ENCODE measurements at places on chromosomes 3 and 15.

- no peak for DNase-seq
These were observed 92.6 kb upstream of the PLSCR4 start for GRCh38 chr3:146343551-146343950.

GRCh38 chr3:112699436-112699978 lies 58.6 kb upstream of the CCDC80 start:
- DNase-seq: no peak

- no peak for DNase-seq
These were observed 302.8 kb downstream of the FHIT start for GRCh38 chr3:60948488-60948887.

DNA sequence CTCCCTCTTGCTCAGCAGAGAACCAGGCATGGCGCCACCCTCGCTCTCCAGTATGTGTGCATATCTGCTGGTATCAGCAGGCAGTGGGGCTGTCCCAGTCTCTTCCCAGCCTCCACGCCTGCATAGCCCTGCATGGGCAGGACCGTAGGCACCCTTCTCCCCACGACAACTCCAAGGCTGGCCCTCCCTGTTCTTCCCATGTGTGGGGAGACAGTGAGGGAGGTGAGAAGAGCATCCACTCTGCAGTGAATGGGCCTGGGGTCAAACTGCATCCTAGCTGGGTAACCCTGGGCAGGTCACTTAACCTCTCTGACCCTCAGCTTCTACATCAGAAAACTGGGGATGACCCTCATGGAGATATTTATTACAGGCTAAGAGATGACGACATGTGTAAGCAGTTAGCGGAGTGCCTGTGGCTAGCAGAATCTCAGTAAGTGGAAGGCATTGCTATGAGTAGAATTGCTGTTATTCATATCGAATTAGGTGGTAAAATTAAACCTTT lies 13.3 kb upstream of the SSUH2 start:
- DNase-seq: no peak

- no peak for DNase-seq
These were observed 71.8 kb downstream of the PHC3 start for GRCh38 chr3:170109579-170110293.

- DNase-seq: no peak
These were observed at the start of gene UTS2B for GRCh38 chr3:191329654-191330529. Gene UTS2B (minus strand): TSS chr3:191330526. CDS start chr3:191282189, 48,337 bp downstream.

GRCh38 chr3:71863563-71864190 lies 78.7 kb upstream of the PROK2 start:
- no peak for DNase-seq

GRCh38 chr15:77033729-77034671 lies 36.9 kb downstream of the TSPAN3 start:
- no peak for DNase-seq

GRCh38 chr3:157115069-157116006 lies 44.6 kb downstream of the CCNL1 start:
- no peak for DNase-seq

GRCh38 chr3:70400194-70400593 lies 87.8 kb upstream of the MDFIC2 start:
- DNase-seq: no peak

Measured in AG04449 (cell line).